Activated T-helper 1 cell treated with anti-CD3 and anti-CD28 coated beads, Interleukin-2, amount 50 U/mL, for 16 hours (primary cell): ENCODE measurements at places on chromosomes 16 and 17.
A peak's percentile ranks its signal among the peaks of the same experiment; 100 is the strongest.

DNA sequence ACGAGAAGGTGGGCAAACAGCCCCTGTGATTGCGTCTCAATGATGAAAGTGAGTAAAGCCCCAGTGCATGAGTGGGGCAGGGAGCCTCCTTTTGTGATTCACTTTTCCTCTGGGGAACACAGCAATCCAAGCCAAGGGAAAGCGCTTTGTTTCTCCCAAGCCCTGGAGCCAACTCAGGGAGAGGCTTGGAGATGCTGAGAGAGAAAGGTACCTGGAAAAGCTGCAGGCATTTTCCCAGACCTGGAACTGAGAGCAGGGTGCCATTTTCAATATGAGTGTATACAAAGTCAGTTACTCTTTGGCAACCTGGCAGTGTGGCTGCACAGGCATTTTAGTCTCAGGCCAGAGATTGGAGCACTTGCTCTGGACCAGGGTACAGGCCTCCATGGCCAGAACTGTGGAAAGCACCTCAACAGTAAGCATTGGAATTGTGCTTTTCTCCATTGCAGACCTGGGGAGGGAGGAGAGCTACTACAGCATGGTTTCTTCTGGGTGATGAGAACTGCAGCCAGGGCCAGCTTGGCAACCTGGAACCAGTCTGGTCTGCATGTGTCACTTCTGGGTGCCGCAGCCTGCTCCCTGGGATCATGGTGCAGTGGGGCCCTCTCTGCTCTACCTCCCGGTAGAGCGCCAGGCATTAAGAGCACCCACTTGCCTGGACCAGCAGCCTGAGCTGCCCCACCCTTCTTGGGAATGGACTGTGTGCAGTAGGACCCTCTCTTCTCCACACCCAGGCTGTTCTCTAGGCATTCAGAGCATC is 89.0 kb upstream of the CDH5 start:
- DNase-seq = no peak

- no peak for DNase-seq
These were observed 461.0 kb upstream of the C16orf82 start for GRCh38 chr16:26605626-26606271.

DNA sequence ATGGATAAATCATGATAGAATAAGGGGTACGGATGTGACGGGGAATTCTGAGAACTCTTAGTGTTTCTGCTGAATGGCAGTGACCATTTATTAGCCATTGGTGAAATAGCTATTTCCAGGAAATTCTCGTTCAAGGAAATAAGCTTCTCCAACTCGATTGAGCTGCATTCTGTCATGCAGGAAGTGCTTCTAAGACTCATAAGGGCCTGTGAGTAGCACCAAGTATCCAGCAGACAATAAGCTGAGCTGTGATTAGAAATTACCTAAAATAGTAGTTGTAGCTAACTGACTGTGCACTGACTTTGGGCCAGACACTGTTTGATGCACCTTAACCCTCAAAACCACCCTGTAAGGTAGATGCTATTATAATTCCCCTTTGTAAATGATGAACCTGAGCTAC is 107.8 kb upstream of the IRX5 start:
- no peak for DNase-seq

DNA sequence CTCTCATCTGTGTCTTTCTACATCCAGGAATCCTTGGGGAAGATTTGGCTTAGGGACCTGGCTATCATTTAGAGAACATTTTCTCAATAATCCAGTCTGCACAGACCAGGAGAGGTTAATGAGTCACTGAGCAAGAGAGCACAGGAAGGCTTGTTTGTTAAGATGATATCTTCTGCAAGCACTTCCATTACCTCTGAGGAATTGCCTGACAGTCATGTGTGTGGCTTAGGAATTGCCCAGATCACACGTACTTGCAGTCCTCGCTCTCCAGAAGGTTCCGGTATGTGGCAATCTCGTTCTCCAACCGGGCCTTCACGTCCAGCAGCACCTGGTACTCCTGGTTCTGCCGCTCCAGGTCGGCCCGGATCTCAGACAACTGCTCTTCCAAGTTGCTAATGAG is 3.3 kb downstream of the KRT37 start:
- DNase-seq = no peak

GRCh38 chr16:27217256-27217655 is 13.9 kb downstream of the KDM8 start:
- DNase-seq = no peak

DNA sequence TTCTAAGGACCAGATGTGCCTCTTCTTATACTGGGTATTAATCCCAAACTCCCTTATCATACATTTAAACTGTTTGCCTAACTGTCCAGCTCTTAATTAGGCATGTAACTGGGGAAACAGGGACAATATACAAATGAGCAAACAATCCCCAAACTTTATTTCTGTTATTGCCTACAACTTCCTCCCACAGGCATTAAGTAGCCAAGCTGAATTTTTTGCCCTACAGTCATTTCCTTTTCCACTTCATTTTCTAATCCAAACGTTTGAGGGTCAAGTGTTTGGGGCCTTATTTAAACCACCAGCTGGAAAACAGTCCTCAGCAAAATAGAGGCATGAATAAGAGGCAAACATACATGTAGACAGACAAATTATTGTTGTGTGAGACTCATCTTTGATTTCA is 77.4 kb upstream of the CCL2 start:
- no peak for DNase-seq

- no peak for DNase-seq
These were observed 5.8 kb upstream of the ABCA6 start for GRCh38 chr17:69147460-69147859.

DNA sequence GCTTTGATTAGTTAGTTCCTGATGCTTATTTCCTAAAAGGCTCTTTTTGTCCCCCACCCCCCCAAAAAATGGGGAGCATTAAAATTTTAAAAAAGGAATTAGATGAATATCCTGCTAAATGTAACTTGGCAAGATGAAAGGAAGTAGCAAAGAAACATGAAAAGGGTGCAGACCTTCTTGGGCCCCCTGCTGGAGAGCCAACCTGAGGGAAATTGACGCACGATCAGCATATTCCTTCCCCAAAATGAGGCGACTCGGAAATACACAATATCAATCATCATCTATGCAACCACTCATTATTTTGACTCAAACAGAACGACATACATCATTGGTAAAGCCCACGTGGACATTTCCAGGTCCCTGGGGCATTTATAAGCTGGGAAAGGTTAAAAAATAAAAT is 59.7 kb downstream of the GRIN2A start:
- DNase-seq = no peak

- no peak for DNase-seq
These were observed 122.4 kb upstream of the NUDT7 start for GRCh38 chr16:77599793-77600415.

DNA sequence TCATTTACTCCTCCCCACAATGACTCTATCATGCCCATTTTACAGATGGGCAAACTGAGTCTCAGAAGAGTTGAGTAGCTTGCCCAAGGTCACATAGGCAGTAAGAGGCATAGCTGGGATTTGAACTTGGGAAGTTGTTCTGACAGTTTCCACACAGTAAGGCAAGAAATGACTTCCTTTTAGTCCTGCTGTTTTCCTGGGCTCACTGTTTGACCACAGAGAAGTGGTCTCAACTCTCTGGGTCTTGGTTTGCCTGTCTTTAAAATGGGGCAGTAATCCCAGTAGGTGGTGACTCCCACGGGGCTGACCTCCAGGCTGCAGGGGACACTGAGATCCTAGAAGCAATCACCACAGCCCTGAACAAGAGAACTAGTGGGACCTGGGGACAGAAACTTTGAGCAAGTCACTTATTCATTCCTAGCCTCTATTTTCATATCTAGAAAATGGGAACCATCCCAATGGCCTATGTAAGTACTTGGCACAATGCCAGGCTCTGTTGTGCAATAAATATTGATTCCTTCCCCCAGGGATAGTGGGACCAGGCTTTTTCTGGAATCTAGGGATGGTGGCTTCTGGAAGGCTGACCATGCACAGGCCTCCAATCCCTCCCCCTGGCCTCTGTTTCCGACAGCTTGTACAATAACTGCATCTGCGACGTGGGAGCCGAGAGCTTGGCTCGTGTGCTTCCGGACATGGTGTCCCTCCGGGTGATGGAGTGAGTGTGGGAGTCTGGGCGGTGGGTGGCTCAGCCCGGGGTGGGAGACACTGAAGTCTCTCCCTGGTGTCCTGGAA is 20.5 kb downstream of the DEXI start:
- no peak for DNase-seq

DNA sequence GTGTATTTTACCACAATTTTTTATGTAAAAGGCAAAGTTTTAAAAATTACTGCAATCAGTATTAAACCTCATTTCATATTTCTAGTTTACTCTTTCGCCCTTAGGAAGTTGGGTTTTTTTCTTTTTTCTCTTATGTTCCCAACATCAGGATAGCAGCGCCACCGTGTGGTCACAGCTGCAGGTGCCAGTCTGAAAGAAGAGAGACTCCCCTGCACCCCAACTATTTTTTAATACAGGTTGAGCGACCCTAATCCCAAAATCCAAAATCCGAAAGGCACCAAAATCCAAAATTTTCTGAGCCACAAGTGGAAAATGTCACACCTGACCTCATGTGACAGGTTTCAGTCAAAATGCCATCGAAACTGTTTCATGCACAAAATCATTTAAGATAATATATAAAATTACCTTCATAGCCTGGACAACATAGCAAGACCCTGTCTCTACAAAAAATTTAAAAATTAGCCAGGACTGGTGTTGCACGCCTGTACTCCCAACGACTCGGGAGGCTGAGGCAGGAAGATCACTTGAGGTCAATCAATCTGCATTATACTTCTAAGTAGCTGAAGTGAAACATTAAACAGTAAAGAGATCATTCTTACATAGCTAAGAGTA is 21.8 kb upstream of the ASGR2 start:
- peak; percentile 62 for DNase-seq

- DNase-seq = no peak
These were observed 18.0 kb downstream of the CLEC3A start for GRCh38 chr16:78040396-78040795.

DNA sequence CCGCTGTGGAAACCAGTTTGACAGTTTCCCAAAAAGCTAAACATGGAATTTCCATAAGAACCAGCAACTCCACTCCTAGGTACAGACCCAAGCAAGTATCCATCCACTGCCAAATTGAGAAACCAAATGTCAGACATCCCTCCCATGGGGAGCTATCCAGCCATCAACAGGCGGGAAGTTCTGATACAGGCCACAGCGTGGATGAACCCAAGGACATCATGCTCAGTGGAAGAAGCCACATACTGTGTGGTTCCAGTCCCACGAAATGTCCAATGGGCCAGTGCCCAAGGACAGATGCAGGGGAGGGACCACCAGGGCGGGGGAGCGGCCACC is 12.6 kb upstream of the BAIAP2 start:
- no peak for DNase-seq

- DNase-seq = no peak
These were observed 58.4 kb downstream of the TMEM100 start for GRCh38 chr17:55664287-55664686.

GRCh38 chr17:47878203-47879027 is 17.6 kb upstream of the SP2 start:
- DNase-seq = no peak

- no peak for DNase-seq
These were observed 28.0 kb downstream of the TOM1L2 start for GRCh38 chr17:17944242-17944641.

DNA sequence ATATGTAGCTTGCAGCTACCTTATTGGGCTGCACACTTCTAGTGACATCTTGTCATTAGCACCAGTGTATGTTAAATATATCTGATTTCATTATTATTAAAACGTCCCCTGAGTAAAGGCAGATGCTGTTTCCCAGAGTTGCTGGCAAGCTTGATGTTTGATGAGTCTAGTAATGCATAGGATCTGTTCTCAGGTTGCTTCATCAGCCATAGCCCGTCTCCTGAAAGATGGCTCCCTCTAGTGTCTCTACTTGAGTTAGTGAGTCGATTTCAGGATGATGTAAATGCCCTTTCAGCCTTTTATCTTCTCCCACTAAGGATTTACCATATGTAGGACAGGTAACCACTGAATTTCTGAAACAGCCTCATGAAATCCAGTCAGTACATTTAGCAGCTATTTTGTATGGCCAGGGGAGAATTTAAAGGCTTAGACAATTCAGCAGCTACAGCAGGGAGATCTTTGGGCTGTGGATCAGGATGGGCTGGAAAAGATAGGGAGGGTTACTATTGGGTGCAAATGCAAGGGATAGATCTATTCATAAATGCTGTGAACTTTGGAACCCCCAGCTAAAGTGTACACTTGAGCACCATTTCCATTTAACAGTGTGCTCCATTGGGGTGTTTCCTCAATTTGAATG is 376.3 kb downstream of the CNTNAP4 start:
- DNase-seq = no peak

DNA sequence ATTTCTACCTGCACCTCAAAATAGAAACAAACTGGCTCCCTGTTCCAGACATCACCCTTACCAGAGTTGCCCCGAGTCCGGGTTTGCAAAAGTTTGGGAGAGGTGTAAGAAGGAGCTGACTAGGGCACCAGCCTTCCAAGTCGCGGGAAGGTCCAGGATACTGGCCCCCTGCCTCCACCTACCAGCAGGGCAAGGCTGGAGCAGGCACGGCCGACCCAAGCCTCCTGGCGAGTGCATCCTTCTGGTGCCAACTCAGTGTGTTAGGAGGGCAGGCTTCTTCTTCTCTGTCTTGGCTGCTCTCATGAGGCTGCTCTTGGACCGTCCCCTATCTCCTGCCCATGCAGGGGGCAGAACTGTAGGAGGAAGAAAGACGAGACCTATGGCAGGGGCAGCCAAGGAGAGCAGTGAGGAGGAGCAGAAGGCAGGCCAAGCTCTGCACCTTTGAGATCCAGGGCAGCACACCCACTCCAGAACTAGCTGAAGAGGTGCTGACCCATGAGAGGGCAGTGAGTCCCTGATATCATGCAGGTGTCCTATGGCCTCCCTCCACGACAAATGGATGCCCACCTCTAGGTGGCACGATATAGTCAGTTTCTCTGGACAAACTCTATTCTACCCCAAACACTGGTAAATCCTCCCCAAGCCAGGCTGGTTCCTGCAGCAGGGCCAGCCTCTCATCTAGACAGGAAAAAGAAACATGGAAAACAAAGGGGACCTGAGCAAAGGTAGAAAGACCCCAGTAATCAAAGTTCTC is 54.4 kb downstream of the CYTH1 start:
- no peak for DNase-seq

DNA sequence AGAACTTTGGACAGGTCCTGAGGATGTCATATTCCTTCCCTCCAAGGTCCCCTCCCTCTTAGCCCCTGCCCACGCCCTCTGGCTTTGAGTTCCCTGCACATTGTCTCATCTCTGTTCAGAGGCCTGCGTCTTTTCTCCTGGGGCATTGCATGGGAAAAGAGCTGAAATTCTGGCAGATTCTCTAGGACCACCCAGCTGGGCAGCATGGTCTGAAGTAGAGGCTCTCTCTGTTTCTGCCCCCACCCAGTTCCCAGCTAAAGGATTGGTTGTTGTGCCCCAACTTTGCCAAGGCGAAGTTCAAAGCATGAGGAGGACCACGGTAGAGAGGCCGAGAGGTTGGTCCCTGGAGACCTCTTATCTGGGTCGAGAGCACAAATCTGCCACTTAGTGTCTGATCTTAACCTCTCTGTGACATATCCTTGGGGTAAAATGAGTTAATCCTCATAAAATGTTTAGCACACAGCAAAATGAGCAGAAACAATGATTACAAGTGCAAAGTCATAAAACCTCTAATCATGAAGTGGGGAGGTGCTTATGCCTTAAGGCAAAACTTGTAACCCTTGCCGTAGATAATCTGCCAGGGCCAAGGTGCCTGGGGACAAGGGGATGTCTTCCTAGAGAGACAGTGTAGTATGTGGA is 2.4 kb downstream of the ABAT start:
- DNase-seq = no peak

- no peak for DNase-seq
These were observed 4.2 kb downstream of the KRT24 start for GRCh38 chr17:40699371-40699770.

GRCh38 chr16:80175011-80175410 is 365.8 kb upstream of the DYNLRB2 start:
- no peak for DNase-seq

- DNase-seq = no peak
These were observed 2.2 kb downstream of the FBXL19 start for GRCh38 chr16:30925632-30925987.
